ENCODE measurements at places on chromosomes 7 and 10.

DNA sequence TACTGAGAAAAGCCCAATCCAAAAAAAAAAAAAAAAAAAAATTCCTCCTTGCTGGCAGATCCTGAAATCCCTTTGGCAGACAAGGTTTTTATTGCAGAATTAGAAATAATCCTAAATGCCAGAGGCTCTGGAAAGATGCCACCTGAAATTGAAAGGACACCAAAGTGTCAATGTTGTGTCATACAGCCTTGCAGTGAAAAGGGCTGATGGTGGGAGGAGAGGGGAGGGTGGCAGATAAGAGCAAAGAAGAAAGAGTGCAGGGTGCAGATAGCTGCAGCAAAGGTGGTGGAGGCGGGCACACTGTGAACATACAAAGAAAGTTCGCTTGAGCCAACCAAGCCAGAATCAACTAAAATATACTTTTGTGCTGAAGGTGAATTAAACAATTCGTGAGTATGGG, 8.2 kb upstream of the OPTN start:
- no peak for DNase-seq

GRCh38 chr7:24135003-24135817, 148.8 kb upstream of the NPY start:
- DNase-seq: no peak

GRCh38 chr10:94205396-94205831, 157.3 kb downstream of the NOC3L start:
- no peak for DNase-seq

DNA sequence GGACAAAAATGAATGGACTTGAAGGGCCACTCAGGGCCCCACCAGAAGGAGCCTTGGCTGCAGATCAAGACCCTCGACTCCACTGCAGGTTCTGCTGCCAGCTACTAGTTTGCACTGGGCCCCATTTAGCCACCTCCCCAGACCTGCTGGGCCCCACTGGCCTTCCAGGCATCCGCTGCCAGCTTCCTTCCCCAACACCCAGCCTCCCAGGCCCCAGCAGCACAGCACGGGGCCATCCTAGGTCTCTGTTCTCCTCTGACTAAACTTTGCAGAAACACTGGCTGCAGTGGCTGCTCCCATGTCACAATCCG, 277.4 kb upstream of the KLF14 start:
- no peak for DNase-seq
